Esophagus squamous epithelium (tissue), 5 donors: ENCODE measurements at places on chromosomes 2 and 18.

GRCh38 chr2:235999011-235999410 is 169.2 kb downstream of the GBX2 start:
- DNase-seq = no peak

DNA sequence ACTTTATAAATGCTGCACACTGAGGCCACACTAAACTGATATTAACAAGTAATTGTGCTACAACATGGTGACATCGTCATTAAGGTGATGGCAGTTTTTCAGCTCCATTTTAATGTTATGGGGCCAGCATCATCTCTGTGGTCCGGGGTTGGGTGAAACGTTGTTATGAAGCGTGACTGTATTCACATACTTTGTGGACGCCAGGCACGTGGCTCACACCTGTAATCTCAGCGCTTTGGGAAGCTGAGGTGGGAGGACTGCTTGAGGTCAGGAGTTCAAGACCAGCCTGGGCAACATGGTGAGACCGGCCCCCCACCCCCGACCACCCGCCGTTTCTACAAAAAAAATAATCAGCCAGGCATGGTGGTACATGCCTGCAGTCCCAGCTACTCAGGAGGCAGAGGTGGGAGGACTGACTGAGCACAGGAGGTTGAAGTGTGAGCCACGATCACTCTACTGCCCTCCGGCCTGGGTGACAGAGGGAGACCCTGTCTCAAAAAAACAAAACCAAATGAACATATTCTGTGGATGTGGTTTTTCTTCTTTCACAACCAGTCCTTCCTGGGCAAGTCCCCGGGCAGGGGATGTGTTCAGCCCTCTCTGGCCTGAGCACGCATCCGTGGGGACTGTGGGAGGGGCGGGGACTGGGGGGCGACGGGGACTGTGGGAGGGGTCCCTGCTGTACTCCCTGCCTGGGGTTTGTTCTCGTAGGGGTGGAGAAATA is 12.9 kb upstream of the GAL3ST2 start:
- no peak for DNase-seq

- no peak for DNase-seq
Observed at GRCh38 chr2:38374984-38375383, 2.1 kb downstream of the ATL2 start.

GRCh38 chr2:164510895-164511294 is 110.4 kb downstream of the GRB14 start:
- no peak for DNase-seq

DNA sequence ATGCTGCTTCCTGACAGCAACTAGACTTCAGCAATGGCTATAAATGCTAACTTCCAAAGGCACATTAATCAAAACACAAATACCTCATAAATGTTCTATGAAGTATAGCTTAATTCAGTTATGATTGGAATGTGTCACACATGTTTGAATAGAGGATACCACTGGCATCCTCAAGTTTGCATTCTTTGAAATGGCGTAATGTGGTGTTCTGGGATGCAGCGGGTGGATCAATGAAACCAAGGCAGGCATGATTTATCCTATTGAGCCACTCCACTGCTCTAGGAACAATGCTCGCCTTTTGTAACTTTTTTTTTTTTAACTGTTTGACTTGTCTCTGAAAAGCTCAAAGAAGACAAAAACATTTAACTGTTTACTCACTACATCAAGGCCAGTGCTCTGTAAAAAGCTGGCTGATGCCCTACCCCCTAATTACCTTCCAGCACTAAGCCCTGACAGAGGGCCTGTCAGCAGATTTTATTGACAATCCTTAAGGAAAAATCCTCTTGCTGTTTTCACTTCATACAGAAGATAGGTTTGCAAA is 278.8 kb upstream of the SESTD1 start:
- no peak for DNase-seq
